GM23338 (cell line): ENCODE measurements at places on chromosomes 12 and 14.

- DNase-seq = peak; percentile 61
These were observed 16.5 kb upstream of the HNF1A start for GRCh38 chr12:120961604-120962531.

GRCh38 chr12:125766091-125766490 lies 700.9 kb downstream of the AACS start:
- DNase-seq = no peak

DNA sequence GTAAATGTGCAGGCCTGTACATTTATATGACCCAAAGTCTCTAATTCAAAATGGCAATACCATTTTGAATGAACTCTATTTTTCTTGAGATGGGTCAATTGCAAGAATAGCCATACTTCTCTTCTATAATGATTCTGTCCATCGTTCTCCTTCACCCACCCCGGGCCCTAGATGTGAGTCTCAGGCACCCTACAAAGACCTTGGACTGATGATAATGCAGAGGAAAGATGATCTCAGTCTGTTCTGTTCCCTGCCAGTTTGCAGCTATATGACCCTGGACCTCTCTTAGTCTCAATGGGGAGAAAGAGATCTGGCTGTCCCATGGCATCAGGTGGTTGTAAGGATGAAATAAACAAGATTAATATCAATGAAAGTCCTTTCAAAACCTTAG lies 30.1 kb downstream of the VCPKMT start:
- DNase-seq = no peak

GRCh38 chr12:34346372-34347034 lies 324.2 kb downstream of the ALG10 start:
- DNase-seq = no peak

- no peak for DNase-seq
These were observed 1551.2 kb downstream of the AACS start for GRCh38 chr12:126616441-126616840.

DNA sequence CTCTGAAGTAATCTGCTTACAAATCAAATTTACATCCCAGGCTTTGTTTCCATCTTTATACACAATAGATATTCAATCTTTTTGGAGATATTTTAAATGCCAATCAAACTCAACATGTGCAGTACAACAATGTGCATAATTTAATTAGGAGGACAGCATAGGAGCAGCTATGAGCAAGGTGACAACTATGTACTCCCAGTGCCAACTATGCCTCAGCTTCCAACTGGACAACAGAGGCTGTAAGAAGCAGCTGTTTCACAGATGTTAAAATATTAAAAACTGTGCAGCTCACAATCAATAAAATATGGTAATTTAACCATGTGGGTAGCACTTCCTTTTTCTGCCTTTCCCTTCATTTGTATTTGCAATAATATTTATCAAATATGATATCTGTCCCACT lies 99.9 kb downstream of the ST8SIA1 start:
- DNase-seq = no peak

DNA sequence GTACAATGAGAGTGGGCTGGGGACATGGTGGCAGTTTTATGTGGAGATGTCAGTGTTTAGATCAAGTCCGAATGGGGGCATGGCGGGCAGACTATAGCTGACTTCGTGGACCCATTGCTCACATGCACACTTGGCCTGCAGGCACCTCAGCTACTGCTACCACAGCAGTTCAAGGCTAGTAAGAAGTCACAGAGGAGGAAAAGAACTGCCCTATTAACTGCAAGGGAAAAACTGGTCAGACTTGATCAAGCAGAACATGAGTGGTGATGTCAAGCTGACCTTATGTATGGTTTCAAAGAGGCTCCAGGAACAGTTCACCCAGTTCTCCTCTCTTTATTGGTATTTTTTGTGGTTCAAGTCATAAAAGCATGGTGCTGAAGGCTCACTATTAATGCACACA lies 30.2 kb upstream of the FRS2 start:
- no peak for DNase-seq

- DNase-seq = no peak
These were observed 78.9 kb downstream of the AKAP6 start for GRCh38 chr14:32408018-32408417.

DNA sequence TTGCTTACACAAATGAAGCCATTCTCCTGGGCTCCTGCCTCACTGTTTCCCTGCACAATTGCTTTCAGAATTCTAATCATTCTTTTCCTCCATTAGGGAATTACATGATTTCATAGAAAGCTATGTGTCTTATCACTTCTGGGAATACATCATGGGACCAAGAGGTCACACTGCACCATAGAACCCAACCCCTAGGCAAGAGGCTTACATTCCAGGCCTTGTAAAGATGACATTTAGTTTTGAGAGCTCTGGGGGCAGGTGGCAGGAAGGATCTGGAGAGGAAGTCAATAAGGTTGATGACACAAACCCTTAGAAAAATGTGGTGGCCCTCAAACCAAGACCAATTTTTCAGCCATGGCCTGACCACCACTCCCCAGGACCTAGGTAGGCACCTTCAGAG lies 57.1 kb downstream of the NUAK1 start:
- DNase-seq = no peak
